ENCODE measurements at places on chromosomes 2 and 18. TPM values are rescaled to one million over a fixed set of nuclear protein-coding genes. Genes with fewer than 3 reads are reported as not detected.

DNA sequence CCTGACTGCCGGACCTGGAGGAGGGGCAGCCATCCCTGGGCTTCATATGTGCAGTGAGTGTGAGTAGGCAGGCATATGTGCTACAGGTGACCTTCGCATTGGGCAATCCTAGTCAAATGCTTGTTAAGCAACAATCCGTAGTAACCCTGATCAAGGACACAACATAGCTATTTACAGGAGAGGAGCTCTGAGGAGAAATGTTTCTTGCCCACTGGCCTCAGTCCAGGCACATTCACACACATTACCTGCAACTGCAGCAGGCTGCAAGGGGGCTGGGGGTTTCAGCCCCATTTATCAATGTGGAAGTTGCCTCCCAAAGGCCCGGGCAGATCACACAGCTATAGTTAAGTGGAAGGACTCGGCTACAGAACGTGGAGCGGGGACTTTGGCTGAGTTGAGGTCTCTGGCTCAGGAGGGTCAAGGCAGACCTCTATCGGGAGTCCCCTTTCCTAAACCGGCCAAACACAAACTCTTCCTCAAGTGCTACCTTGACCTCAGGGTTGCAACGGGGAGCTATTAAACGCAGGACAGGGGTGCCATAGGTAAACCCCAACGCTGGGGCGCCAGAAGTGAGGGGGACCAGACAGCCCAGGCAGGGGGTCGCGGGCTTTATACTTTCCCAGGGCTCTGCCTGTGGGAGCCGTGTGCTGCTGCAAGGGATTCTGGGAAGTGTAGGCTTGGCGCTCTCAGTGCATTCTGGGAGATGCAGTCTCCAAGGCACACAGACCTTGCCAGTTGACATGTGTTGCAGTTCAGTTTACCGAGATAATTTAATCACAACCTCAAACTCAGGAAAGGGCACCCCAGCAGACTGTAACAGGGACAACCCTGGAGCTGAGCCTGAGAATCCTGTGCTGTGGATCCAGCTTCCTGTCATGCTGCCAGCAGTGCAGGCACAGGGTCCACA, 9.4 kb downstream of the KHK start:
- peak; percentile 60 for DNase-seq

GRCh38 chr2:43803113-43803512, 29.3 kb downstream of the DYNC2LI1 start:
- no peak for DNase-seq

DNA sequence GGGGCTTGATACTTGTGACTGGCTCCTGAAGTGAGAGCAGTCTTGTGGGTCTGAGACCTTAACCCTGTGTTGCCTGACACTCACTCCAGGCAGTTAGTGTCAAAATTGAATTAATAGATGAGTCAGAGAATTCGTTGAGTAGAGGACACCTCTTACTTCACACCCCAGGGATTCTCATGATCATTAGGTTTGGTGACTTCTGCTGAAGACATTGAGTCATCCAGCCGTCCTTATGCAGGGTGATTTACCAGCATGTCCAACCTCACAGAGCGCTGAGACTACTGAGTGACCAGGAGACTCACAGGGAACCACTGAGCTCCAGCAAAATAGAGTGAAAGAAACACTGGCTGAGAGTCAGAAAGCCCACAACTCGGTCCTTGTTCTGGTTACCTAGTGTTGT, 36.0 kb upstream of the EVA1A start:
- no peak for DNase-seq

Gene SLC4A5
- total RNA-seq, result 2.3 TPM

Gene CCL20
- total RNA-seq, result not detected

Measured in left ventricle myocardium inferior (tissue), 1 donor.